ENCODE measurements at places on chromosomes 3 and 15. TPM values are rescaled to one million over a fixed set of nuclear protein-coding genes. Genes with fewer than 3 reads are reported as not detected.

- no peak for DNase-seq
Observed at GRCh38 chr3:28334552-28334951, 14.0 kb upstream of the ZCWPW2 start.

GRCh38 chr3:149466192-149466591 is 8.3 kb upstream of the TM4SF4 start:
- no peak for DNase-seq

DNA sequence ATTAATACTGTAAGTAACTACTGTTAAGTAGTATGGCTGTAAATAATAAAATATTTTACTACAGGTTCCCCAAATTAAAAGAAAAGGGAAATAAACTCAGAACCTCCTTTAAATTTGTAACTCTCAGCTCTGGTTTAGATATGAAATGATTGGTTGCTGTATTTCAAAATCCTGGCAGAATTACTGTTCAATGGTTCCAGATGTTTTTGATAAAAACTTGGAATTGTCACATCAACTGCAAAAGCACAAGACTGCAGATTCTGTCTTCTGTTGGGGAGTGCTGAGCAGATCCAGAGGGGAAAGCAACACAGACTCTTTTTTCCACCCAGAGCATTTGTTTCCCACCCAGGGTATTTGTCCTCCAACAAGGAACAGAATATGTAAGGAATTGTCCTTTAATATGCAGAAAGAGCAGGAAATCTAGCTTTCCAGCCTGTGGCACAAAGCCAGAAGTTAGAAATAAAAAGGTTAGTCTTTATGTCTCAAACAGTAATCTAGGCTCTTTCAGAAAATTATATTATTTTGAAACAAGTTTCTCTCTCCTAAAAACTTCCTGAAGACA is 178.1 kb downstream of the KLHL25 start:
- peak; percentile 70 for DNase-seq

P2RY1 gene
- total RNA-seq: 29.0 TPM

EFL1 gene
- total RNA-seq: 18.8 TPM

FBXO45 gene
- 1.2 TPM for total RNA-seq

ZNF860 gene
- 2.0 TPM for total RNA-seq
